CD4-positive, alpha-beta T cell treated with Interleukin-15 for 1 hour (primary cell): ENCODE measurements at places on chromosomes 3 and 15.

DNA sequence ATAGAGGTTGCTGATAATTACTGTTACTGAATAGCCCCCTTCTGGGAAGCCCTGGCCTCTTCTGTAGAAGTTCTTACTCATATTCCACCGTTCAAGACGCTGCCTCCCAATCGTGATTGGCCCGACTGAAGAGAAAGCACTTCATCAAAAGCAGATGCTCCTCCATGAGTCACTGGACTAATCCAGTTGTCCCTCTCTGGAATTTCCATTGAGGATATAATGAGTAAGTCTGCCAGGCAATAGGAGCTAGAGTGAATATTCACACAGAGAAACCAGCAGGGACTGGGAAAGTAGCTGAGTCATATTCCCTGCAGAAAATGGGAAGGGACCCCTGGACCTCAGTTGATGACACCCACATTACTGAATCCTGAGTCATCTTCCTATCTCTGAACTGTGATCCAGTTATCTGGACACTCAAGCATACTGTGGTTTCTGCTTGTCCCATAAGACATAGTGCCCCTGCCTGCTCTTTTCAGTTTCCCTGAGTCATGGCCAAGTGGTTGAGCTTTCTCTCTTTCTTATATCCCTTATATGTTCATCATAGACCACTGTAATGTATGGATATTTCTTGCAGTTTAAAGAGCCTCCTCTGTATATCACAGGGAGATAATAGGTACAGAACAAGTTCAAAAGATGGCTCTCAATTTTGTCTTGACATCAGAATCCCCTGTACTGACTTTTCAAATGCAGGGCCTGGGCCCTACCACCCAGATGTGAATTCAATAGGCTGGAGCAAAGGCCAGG lies 151.2 kb upstream of the CDIN1 start:
- no peak for DNase-seq

- DNase-seq, result no peak
Observed at GRCh38 chr3:49313896-49314688, 25.8 kb downstream of the USP4 start.

- DNase-seq, result no peak
Observed at GRCh38 chr15:71658036-71658435, 152.3 kb upstream of the NR2E3 start.

DNA sequence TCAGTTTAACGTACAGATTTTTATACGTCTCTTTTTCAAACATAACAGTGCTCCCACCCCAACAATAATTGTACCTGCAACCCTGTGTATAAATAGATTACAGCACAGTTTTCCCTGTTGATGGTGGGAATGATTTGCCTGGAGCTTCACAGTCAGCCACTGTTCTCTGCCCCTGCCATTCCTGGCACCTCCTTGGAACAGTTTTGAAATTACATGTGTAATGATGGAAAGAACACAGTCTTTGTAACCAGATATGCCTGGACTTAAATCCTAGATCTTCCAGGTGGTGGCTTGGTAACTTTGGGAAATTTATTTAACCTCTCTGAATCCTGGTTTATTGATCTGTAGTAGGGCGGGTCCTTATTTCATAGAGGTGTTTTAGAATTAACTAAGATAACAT lies 27.0 kb downstream of the CRYBG3 start:
- DNase-seq, result no peak

GRCh38 chr3:104040896-104041295 lies 1325.8 kb upstream of the ALCAM start:
- no peak for DNase-seq

GRCh38 chr15:52731732-52732470 lies 52.7 kb upstream of the ATOSA start:
- DNase-seq, result no peak

GRCh38 chr15:92304223-92304975 lies 89.3 kb upstream of the ST8SIA2 start:
- no peak for DNase-seq

DNA sequence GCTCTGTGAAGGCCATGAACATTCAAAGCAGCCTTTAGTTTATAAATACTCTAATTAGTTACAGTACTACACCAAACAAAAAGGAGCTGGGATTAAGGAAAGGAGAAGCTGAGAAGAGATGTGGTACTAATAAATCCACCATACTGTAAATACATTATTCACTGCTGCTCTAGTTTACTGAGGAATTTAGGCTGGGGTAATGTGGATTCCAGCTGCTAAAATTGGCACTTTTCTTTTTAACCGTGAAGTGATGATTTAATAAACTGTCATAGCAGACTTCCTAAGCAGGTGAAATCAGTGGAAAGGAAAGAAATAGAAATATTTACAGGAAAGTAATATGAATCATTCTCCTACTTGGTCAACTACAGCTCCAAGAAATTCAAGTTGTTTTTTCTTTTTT lies 88.7 kb downstream of the TFG start:
- no peak for DNase-seq

GRCh38 chr3:35194666-35195065 lies 444.7 kb upstream of the ARPP21 start:
- no peak for DNase-seq

DNA sequence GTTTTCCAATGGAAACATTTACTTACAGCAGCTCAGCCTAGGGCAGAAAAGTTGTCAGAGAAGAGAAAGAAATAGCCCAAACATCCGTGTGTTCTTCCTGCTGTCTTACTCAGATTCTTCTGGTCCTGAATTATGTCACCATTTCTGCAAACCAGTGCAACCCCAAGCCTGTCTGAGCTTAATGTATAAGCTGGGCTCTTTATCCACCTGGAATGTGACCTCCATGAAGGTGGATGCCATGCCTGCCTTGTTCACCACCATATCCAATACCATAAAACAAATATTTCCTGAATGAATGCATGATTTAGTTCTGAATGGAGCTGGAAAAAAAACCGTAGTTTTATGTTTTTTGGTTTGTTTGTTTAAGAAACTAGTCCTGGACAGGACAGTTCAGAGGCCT lies 150.9 kb downstream of the RYR3 start:
- DNase-seq, result no peak

- no peak for DNase-seq
Observed at GRCh38 chr3:170475092-170475685, 56.5 kb downstream of the CLDN11 start.

- DNase-seq, result no peak
Observed at GRCh38 chr3:140391061-140391460, 286.8 kb upstream of the TRIM42 start.

- DNase-seq, result no peak
Observed at GRCh38 chr3:136078421-136079364, 113.2 kb downstream of the PPP2R3A start.

GRCh38 chr3:197615430-197615829 lies 59.7 kb upstream of the BDH1 start:
- DNase-seq, result no peak

GRCh38 chr15:46714950-46715349 lies 1002.4 kb upstream of the SEMA6D start:
- DNase-seq, result no peak

DNA sequence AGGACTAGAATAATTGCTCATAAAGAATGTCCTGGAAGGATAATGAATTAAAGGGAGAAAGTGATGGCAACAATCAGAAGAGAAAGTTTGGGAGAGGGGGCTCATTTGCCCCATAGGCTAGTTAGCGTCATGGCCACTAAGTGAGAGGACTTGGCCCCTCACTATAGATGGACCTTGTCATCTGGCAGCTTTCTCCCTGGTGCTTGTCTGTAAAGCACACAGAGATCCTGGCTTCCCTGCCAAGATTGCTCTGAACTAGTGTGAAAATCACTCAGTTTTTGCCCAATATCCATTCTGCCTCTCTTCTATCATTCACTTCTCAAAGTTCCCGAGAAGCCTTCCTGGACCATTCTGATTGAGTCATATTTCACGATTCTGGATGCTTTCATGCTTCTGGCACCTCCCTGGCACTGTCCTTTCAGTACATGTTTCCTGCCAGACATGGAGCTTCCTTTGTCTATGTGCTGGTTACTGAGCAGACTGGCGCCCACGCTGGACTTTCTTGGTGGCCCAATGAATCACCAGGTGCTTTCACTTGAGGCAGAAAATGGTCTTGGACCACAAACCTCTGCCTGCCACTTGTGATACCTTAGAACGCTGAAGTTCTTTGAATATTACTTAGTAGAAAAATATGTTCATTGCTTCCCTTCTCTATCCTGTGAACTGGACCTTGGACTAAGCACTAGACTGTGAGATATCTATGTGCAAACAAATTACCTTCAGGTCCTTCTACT lies 709.6 kb upstream of the CFAP20DC start:
- no peak for DNase-seq

GRCh38 chr3:52062505-52062904 lies 6.1 kb upstream of the DUSP7 start:
- peak; percentile 84 for DNase-seq

DNA sequence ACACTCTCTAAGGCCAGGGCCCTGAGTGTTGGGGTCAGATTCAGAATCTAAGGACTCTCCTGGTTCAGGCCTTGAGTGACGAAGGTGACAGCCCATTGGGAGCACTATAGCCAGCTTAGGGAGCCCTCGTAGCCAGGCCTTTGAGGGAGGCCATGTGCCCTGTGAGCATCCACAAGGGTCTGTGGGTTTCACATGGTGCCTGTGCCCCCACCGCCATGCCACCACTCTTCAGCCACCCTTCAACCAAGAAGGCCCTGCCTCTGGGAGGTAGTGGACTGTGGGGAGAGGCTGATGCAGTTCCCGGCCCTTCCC lies 37.5 kb downstream of the TSPAN3 start:
- no peak for DNase-seq

GRCh38 chr3:22475665-22476240 lies 724.7 kb upstream of the ZNF385D start:
- no peak for DNase-seq

DNA sequence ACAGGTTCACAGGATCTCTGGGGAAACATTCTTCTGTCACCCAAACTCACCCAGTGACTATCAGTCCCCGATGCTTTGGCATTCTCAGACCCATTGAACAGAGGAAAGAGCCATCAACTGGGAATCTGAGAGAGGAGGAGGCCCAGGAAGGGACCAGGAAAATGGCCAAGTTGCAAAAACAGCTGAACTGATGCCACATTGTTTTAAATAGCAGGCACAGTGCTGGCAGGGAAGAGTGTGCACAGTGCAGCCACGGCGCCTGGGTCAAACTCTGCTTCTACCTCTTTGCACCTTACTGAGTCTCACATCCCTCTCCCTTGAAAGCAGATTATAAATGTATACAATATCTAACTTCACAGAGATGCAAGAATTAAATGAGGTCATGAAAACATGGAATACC lies 66.4 kb downstream of the SRGAP3 start:
- DNase-seq, result no peak

GRCh38 chr3:186472456-186473008 lies 71.6 kb downstream of the CRYGS start:
- DNase-seq, result no peak

- no peak for DNase-seq
Observed at GRCh38 chr3:176514297-176514696, 683.0 kb downstream of the TBL1XR1 start.

DNA sequence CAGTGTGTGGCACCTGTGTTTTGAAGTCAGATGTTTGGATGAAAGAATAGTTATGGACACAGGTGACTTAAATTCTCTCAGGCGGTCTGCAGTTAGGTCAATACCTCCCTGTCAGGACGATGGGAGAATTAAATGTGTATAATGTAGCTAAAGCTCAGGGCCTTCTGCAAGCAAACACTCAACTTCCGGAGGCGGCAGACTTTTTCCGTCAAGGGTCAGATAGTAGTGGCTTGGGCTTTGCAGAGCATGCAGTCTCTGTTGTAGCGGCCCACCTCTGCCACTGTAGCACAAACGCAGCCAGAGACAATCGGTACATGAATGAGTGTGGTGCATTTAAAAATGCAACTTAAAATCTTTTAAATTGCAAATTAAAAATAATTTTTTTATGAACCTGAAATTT lies 47.4 kb downstream of the CMTM8 start:
- DNase-seq, result no peak

DNA sequence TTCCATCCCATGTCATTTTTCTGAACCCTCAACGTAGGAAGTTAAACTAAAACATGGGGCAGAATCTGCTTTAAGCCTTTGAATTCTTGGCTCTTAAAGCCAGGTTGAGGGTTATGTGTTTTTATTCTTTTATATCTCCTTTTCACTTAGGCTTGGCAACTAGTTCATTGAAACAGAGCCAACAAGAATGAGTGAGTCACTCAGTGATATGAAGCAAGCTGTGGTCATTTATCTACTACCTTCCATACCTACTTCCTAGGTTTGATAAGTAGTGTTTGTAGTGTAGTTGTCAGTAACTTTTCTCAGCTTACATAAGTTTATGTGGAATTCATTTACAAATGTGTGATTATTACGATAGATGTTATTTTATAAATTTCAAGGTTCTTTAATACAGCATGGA lies 67.4 kb downstream of the SNRPN start:
- DNase-seq, result no peak

GRCh38 chr3:66991459-66991858 lies 6.6 kb upstream of the KBTBD8 start:
- no peak for DNase-seq

DNA sequence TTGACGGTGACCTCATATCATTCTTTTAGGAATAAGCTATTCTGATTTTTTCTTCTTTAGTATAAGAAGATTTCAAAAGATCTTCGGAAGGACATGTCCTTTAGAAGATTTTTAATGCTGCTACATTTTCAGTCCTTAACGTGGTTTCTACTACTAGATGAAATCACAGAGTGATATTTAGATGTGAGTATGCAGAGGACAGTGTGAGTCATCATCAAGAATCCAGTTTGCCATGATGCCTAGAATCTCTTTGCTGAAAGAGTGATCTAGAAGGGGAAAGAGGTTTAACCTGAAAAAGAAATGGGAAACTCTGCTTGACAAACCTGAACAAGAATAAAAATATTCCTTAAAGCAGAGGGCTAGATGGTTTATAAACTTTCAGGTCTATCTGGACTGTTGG lies 43.2 kb downstream of the SLC7A14 start:
- no peak for DNase-seq

GRCh38 chr15:100889385-100890050 lies 9.9 kb downstream of the ALDH1A3 start:
- no peak for DNase-seq

DNA sequence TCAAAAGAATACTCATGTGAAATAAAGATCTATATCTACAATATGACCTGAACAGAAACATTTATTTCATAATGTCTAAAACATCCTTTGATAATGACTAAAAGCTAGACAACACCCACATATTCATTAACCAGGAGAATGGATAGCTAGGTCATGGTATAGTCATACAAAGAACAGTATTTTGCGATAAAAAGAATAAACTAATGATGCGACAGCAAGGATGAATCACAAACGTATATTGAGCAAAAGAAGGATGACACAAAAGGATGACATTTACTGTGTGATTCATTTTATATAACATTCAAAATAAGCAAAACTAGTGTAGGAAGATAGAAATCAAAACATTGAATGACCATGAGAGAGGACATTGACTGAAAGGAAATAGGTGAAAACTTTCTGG lies 1233.1 kb downstream of the OTOL1 start:
- no peak for DNase-seq

- DNase-seq, result no peak
Observed at GRCh38 chr15:48616216-48616615, 29.3 kb downstream of the FBN1 start.
